Neural crest cell (in vitro differentiated cells): ENCODE measurements at places on chromosomes 7 and 10.

DNA sequence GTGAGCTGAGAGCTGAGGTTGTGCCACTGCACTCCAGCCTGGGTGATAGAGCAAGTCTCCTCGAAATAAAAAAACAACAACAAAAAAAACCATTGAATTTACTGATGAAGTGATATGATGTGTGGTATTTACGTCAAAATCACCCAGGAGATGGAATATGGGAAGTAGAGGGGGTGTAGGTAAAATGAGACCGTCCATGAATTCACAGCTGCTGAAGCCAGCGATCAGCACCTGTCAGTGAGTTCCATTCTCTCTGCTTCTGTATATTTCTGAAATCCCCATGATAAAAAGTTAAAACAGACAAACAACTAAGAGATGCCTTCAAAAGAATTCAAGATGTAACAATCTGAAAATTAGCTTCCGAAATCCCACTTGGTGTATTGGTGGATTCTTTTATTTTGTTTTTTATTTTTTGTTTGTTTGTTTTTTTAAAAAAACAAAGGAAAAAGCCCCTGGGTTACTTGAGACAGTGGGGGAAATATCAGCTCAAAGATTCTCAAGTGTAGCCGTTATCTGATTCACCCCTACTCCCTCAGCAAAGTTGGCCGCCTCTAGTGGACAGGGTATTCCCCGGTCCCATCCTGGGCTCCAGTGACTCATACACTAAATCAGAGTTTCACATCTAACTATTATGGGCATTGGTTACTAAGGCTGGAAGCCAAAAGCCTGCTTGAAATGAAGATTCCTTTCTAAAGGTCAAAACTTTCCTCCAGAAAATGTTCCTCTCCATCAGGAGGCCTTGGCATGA, 76.4 kb downstream of the MAP3K8 start:
- DNase-seq, result no peak

DNA sequence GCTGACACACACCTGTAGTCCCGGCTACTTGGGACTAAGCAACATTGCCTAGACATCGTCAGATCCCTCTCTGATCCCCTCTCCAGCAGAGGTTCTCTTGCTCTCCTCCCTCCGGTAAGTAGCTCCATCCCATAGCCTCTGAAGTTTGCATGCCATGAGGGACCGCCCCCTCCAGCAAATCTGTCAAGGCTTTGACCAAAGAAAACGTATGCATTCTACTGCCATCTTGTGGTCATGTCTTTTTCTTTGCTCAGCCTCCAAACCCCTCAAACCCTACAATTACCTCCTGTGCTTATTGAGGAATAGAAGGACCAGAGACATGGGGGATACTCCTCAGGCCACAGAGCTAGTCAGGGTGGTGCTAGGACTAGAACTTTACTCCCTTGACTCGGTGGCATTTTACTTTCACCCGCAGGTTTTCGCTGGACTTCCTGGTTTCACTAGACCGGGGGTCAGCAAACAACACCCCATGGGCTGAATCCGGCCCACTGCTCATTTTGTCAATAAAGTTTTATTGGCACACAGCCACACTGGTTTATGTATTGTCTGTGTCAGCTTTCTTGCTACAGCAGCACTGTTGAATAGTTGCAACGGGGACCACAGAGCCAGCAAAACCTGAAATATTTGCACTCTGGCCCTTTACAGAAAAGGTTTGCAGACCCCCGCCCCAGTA, 202.6 kb upstream of the FOXK1 start:
- DNase-seq, result peak; percentile 36

GRCh38 chr7:105003275-105003674, 10.7 kb upstream of the KMT2E start:
- DNase-seq, result no peak

- no peak for DNase-seq
Measured at GRCh38 chr7:96713037-96713436, 3.4 kb upstream of the SEM1 start.

DNA sequence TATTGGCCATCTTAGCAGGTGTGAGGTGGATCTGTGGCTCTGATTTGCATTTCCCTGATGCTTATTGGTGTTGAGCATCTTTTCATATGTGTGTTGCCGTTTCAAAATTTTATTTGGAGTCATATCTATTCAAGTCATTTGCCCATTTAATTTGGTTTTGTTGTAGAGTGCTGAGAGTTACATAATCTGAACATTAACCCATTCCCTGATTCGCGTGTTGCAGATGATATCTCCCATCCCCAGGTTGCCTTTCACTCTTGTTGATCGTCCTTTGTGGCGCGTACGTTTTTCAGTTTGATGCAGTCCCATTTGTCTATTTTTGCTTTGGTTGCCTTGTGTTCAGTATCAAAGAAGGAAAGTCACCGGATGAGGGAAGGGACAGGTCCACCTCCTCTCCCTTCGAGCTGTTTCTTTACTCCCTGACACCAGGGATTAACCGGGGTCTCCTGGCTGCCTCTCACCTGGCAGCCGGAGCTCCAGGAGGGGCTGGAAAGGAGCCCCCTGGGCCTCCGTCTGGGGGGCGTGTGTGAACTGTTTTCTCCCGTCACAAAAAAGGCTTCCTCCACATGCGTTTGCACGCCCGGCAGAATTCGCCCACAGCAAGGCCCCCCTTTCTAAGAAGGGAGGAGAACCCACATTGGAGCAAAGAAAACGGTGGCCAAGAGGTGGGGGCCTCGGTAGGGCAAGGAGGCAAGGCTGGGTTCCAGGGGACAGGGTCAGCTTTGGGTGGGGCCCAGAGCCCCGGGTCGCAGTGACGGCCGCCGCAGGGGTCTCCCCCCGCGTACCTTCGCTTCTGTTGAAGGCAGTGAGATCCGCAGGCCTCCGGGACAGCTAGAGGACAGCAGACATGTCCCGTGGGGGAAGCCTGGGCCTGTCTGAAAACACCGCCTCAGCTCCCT, 8.3 kb downstream of the MNX1 start:
- DNase-seq, result no peak

DNA sequence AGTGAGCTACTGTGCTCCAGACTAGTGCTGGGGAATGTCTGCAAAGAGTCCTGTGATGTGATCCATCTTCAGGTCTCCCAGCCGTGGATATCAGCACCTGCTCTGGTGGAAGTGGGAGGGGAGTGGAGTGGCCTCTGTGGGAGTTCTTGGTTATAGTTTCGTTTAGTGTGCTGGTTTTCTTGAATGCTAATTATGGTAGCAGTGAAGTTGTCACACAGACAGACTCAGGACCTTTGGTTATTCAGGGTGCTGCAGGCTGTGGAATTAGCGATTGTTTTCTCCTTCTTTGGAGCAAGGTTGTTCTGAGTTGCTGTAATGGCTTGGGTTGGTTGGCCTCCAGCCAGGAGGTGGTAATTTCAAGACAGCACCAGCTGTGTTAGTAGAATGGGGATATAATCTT, 132.7 kb upstream of the HGF start:
- DNase-seq, result no peak

- DNase-seq, result no peak
Measured at GRCh38 chr10:109924967-109925620, 1.8 kb upstream of the XPNPEP1 start.

GRCh38 chr10:110980807-110981206, 61.4 kb downstream of the SHOC2 start:
- no peak for DNase-seq

DNA sequence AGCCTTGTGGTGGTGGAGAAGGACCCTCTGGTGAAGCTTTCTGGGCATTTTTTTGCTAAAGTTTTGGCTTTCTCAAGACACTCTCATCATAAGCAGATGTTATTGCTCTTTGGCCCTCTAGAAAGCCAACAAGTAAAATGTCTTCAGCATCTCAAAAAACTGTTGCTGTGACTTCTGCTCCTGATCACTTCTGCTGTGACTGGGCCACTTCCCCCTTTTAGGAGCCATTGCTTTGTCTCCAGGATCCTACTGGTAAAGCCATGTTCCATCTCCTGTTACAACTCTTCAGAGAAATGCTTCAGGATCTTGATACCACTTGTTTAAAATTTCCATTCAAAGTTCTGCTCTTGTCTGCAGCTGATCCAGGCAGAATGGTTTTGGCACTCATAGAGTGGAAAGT, 10.9 kb downstream of the PARP12 start:
- no peak for DNase-seq

GRCh38 chr10:95499482-95499989, 61.6 kb downstream of the SORBS1 start:
- no peak for DNase-seq
